ENCODE measurements at places on chromosomes 3 and 15.

- DNase-seq = no peak
These were observed 284.5 kb downstream of the ZNF385D start for GRCh38 chr3:21466476-21466875.

DNA sequence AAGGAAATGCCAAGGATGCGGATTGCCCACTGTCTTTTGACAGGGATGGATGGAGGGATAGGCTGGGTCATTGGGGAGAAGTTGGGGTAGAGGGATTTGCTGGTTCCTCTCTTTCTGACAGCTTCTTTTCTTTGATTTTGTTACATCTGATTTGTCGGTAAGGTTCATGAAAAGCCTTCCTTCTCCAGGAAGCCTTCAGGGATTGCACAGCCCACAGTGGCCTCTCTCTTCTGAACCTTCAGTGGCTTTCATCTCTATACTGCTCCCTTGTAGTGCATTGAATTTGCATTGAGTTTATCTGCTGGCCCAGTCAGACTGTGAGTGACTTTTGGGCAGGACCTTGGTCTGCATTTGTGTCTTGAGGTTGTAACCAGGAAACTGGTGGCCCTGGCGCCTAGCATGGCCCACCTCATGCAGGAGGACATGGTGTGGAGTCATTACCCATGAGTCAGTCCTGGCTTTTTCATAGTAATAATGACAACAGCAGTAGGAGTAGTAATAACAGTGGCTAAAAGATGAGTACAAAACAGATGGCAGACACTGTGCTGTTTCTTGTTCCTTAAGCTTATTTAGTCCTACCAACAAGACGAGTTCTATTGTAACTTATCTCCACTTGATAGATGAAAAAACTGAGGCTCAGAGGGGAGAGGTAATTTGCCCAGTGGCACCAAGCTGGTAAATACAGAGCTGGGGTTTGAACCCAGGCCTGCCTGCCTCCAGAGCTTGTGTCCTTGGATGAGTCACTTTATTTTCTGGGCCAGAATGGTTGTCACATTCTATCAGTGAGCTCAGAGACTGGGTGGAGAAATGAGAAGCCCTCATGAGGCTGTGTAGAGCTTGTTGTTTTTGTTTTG, 28.4 kb downstream of the SMAD6 start:
- DNase-seq = no peak

- DNase-seq = no peak
These were observed 3.4 kb upstream of the MEIS2 start for GRCh38 chr15:37103475-37104423.

DNA sequence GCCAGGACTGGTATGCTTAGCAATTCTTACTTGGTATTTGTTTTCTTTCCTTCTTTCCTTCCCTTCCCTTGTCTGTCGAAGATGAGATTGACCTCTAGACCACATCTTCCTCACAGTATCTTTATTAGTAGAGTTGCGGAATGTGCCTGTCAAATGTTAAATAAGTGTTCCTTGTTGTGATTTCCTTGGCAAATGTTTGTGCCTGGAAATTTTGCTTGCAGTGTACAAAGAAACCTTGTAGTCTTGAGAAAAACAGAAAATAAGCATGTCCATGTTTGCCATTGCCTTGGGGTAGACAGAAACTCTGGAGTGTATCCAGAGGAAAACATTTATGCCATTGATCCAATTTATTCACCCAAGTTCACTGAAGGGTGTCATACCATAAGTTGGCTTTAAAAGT, 79.5 kb upstream of the ZNF385D start:
- DNase-seq = no peak

DNA sequence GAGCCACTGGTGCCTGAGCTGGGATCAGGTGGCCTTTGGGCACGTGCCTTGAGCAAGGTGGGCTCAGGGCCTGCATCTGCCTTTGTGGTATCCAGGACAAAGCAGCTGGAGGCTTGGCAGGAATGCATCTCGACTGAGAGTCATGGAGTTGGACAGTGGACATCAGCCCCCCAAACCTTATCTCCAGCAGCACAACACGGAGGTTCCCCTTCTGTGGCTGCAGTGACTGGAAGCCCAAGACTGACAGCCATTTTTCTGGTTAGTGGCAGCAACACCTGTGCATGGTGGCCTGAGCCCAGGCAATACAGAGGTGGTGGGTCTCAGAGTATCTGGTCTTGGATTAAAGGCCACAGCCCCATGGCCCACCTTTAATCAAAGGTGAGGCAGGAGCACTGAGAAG, 27.8 kb upstream of the TSEN2 start:
- DNase-seq = no peak

Measured in BJ (cell line).